ENCODE measurements at places on chromosomes 3 and 15.

- no peak for DNase-seq
Measured at GRCh38 chr3:99324636-99325203, 313.7 kb upstream of the COL8A1 start.

DNA sequence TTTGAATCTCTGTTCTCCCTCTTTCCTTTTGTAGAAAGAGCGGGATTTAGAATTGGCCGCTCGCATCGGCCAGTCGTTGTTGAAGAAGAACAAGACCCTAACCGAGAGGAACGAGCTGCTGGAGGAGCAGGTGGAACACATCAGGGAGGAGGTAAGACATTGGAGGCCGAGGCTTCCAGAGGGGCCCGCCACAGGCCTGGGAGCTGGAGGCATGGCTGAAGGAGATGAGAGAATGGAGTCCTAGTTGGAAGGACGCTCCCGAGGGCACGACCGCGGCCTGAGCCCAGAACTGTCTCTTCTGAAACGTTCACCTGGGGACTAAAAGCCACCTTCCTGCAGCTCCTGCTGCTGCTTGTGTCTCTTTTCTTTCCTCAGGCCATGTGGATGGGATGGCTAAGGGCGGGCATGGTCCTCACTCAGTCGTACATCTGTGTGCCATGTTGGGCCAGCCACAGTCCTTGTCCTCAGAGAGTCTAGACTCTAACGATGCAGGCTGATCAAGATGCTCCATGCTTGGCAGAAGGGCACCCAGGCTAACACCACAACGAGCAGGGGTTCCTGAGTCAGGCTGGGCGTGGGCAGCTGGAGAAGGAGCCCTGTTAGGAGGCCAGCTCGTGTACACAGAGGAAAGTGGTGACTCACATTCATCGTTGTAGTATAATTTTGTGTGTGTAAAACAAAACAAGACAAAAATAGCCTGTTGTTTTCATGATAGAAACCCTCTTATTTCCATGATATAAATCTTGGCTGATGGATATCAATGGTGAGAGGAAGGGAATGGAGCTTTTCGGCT lies 81.1 kb downstream of the CCK start:
- no peak for DNase-seq

DNA sequence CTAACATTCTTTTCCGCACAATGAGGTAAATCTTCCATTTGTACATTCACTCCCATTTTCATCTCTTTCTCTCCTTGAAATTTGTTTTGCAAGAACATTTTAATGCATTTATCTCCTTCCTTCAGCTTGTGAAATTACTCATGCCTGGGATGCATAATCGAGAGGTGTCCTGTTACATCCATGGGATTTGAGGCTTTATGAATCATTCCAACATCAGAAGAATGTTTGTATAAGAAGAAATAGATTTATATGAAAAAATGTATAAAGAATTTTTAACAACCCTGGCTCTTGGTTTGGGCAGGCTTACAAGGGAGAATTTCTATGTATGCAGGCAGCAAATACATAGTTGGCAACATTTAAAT lies 93.2 kb upstream of the MBNL1 start:
- no peak for DNase-seq

- no peak for DNase-seq
Measured at GRCh38 chr3:158801201-158801600, 653 bp upstream of the MFSD1 start.

DNA sequence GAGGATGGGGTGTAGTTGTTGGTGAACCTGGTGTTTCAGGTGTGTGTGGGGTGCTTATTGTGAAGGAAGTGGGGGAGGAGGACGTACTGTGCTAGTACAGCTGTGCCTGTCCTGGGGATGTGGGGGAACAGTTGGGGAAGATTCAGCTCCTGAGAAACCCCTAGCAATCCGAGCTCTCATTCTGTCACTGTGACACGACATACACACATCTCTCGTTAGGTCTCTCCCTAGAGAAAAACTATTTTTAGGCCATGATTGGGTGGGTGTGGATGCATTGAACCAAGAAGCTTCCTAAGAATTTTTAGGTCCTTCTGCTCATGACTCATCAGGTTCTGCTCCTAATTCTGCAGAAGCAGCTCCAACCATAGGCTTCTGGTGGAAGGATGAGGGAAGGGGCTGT lies 54.3 kb downstream of the SLC30A4 start:
- DNase-seq = no peak

DNA sequence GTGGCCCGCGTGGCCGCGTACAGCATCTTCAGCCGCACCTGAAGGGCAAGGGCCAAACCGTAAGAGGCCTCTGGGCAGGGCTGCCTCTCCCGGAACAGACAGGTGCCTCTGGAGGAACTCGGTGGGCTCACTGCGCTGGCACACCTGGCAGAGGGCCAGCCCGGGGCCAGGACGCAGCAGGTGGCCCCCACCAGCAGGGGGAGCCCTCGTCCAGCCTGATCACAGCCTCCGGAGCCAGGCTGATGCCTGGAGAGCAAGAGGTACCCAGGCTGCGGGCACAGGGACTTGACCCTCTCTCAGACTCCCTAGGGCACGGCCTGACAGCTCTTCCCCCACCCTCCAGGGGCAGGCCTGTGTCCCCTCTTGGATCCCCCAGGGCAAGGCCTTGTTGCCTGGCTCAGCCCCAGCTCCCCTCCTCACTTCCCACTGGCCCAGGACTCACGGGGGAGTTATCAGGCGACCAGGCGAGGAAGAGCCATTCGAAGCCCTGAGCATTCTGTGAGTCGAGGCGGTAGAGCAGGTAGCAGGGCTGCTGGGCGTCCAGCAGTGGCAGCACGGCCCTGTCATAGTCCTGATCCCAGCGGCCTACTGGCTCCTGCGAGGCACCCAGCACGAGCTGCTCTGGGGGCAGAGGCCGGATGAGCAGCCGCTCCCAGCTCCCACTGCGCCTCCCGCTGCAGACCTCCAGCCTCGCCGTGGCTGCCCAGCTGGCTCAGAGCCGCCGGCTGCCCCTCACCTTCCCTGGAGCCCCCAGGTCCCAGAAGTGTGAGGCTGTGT lies 6.2 kb upstream of the TLR9 start:
- DNase-seq = peak; percentile 86

DNA sequence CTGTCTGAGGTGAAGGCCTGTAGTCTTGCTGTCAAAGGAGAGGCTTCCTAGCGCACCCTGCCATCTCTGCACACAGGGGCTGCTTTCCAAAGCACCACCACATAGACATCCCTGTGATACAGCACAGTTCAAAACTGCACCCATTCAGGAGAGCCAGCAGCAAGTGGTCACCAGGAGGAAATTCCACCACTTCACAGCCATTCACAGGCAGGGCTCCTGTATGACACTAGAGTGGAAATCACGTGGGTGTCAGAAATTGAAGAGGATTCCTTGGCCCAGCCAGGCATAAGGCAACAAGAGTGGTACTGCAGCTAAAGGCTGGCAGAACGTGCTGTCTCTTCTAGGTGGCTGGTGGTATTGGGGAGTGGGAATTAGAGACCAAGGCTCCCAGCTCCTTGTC lies 102.8 kb downstream of the RFTN1 start:
- DNase-seq = no peak

DNA sequence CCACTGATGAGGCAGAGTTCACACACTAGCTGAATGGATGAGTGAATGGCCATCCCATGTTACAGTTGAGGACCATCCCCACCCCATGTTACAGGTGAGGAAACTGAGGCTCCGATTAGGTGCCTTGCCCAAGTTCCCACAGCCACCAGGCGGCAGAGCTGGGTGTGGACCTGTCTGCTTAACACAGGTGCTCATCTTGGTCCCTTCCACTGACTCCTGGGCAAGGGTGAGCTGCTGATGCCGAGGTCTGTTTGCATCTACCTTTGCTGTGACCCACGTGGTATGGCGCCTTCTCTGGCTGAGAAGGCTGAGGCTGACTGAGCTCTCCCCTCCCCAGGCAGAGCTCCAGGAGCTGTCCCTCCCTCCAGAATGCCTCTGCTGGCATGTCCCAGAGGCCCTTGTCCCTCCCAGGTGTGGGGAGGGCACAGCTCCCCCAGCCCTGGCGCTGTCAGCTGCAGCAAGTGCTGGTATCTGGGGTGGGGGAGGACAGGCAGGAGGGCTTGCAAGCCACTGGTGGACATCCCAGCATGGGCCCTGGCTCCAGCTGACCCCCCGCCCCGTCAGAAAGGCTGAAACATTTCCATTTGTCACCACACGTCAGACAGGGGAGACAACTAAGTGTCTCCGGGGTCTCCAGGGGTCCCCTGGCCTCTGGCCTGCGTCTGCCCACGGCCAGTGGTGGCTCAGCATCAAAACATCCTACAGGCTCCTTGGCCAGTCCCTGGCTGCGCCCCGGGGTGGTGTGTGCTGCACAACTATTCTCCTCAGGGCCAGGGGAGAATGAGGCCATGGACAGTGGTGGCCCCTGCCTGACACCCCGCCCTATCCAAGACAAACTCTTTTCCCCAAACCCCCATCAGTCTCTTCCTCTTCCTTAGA lies 105.4 kb downstream of the ADCY5 start:
- no peak for DNase-seq

DNA sequence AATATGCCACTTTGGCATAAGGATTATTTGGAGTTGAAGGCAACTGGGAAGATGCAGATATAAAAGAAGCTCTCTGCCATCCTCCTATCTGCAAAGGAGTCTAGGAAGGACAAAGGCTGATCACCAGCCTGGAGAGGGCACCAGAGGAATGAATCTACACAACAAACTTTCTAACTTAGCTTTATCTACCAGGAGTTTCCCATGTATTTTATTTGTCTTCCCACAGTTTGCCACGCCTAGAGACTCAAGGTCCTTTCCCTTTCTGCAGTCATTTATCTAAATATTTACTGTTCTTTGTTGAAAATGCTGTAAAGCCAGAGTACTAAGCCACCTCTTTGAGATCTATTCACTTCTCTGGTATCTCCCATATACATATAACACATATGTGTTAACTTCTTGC lies 32.2 kb downstream of the GPR176 start:
- DNase-seq = no peak

GRCh38 chr15:63037976-63038720 lies 4.4 kb upstream of the TPM1 start:
- DNase-seq = no peak

DNA sequence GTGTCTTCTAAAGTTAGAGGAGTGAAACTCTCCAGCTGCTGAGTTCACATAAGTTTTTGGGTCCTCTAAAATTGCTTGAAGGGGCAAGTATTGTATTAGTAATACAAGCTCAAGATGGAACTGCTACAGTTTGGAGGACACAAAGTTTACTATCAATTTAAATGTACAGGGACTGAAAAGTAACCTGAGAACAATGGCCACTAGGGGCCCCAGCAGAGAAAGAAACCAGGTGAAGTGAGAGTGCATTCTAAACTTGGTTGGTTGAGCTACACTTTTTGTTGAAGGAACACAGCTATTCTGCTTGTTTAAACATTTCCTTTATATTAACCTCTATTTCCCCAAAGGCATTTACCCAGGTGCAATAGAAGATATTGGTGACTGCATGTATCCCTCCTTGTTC lies 755.5 kb downstream of the GBE1 start:
- no peak for DNase-seq

DNA sequence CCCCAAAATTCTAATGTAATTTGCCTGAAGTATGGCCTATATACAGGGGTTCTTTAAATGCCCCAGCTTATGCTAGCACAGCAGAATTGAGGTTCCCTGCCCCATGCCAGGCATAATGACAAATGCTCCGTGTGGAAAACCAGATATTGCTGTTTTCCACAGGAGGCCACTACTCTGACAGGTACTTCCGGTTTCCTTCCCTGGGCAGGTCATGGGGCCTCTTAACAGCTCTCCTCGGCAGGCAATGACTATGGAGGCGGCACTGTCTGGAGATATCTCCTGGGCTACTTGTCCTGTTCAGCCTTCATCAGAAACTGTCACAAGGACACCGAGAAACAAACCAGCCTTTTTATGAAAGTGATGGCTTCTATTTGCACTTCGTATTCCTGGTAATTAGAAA lies 54.8 kb downstream of the SLC7A14 start:
- no peak for DNase-seq

GRCh38 chr3:74621581-74621980 lies 7.1 kb upstream of the CNTN3 start:
- no peak for DNase-seq

DNA sequence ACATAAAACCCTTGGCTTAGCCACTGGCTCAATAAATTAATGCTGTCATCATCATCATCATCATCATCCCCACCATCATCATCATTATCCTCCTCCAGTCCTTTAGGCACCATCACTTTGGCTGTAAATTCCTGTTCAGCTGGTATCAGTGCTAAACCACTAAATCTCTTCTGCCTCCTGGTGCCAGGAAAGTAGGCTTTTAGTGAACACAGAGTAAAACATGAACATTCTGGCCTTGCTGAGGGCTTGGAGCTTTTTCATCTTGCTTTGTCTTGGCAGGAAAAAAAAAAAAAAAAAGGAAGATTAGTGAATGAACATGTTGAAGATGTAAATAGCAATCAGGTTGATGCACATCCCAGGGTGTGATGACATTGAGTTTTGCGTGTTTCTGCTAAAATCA lies 67.3 kb upstream of the EIF1B start:
- DNase-seq = no peak

DNA sequence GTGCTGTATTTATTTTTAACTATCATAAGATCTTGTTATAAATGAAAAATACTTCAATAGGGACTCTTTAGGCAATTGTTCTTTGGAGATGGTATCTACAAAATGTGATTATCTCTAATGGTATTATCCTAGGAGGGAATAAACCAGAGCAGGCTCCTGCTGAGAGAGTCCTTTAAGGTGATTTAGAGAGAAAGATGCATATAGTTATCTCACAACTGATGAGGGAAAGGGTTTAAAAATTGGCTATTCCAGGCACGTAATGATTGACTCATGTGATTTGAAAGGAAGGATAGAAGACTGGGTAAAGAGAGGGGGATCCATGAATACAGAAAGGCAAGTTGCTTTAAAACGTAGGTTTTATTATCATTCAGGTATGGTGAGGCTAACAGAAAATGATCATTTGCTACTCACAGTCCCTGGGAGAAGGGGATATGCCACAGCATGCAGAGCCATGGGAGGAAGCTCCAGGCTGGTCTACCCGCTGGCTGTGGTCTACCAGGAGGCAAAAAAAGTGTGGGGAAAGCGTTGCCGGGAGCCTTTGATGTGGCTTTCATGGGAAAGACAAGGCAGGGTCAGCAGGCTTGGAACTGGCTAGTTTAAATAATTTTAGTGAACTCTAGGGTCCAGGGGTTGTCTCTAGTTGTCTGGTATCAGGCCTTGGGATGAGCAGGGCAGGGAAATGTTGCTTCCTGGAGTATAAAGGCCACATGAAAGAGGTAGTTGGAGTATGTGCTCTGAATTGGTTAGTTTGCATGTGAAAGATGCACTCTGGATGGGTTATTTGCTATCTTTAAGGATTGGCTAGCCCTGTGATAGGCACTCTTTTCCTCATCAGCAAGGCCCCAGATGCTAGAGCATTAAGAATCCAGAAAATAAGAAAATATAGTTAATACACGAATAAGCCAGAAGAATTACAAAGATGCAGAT lies 798.4 kb upstream of the GRM7 start:
- DNase-seq = no peak

All from stimulated activated CD8-positive, alpha-beta memory T cell treated with anti-CD3 and anti-CD28 coated beads, Interleukin-4, amount 100 ng/mL, for 4 hours (primary cell).